GM04503 (cell line): ENCODE measurements at places on chromosomes 7 and 10.

DNA sequence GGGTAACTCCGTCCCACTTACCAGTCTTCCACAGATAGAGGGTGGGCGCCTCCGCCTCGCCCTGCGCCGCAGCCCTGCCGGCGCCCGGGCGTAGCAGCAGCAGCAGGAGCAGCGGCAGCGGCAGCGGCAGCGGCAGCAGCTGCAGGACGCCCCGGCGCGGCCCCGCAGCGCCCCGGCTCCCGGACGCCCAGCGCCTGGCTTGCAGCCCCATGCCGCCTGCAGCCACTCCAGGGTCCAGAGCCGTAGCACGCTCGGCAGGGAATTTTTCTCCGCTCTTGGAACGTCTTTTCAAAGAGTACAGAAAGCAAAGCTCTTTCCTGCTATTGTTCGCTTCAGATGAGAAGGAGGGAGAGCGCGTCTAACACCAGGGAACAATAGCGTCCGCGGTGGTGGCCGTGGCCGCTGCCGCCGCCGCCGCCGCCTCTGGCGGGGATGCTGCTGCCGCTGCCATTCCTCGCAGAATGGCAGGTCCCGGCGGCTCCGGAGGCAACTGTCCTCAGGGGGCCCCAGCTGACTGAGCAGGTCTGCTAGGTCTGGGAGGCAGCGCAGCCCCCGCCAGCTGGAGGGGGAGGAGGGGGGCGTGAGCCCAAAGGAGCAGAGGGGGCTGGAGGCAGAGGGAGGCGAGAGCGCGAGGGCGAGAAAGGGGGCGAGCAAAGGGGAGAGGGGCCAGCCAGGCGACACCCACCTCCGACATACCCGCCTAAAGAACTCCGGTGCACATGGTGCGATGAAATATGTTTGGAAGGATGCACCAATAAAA lies at the start of gene THSD7A:
TSS of gene THSD7A (minus strand) at position 463 of the 760 bp plus-strand sequence. CDS start at position 211, 252 bp downstream.
- DNase-seq = no peak

DNA sequence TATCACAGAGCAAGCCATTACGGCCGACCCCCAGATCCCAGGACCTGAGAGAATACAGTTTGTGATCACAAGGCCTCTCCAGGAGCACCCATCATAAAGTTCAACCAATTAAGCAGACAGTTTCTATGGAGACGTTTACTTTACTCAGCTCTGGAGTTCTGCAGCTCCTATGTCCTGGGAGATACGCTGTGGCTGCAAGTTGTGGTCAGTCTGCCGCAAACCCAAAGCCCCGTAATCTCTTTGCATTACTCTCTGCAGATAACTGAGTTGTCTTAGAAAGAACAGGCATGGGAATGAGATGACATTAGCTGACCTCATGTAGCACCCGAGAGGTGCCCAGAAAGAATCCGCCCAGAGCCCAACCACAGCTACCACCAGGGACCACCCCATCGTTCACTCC lies 305.1 kb downstream of the FGFR2 start:
- DNase-seq = no peak

GRCh38 chr7:116443646-116444045 lies 55.9 kb upstream of the CAV2 start:
- no peak for DNase-seq

DNA sequence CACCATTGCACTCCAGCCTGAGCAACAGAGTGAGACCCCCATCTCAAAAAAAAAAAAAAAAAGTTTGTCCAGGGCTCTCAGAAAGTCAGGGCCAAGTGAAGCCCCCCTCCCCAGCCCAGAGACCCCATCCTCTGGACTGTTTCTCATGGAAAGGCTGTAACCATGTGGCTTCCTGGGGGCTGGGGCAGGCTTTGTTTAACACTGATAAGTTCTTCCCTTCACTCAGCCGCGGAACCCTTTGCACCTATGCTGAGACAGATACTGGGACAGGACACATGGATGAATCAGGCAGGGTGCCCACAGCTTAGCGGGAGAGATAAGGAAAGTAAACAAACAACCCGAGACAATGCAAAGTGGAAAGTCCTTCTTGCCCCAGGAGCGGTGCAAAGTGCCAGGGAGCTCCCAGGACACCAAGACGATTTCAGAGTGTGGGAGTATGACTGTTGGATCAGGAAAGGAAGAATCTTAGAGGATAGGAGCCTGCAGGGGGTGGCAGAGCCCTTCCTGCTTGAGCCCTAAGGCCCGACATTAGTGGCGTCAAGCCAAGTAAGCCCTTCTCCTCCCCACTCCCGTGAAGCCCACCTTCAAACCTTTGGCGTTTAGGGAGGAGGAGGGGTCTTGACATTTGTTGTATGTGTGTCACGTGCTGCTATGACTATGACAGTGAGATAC lies 11.6 kb downstream of the MLXIPL start:
- DNase-seq = no peak

DNA sequence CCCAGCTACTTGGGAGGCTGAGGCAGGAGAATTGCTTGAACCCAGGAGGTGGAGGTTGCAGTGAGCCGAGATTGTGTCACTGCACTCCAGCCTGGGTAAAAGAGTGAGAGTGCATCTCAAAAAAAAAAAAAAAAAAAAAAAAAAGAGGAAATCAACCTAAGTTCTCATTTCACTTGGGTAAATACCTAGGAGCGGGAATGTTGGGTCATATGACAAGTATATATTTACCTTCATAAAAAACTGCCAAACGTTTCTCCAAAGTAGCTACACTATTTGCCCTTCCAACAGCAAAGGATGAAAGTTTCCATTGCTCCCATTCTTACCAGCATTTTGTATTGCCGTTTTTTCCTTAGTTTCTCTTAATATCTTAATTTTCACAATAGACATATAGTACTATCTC lies 9.8 kb downstream of the P4HA1 start:
- DNase-seq = no peak

GRCh38 chr10:93947055-93947454 lies 46.7 kb upstream of the PLCE1 start:
- DNase-seq = peak; percentile 19

DNA sequence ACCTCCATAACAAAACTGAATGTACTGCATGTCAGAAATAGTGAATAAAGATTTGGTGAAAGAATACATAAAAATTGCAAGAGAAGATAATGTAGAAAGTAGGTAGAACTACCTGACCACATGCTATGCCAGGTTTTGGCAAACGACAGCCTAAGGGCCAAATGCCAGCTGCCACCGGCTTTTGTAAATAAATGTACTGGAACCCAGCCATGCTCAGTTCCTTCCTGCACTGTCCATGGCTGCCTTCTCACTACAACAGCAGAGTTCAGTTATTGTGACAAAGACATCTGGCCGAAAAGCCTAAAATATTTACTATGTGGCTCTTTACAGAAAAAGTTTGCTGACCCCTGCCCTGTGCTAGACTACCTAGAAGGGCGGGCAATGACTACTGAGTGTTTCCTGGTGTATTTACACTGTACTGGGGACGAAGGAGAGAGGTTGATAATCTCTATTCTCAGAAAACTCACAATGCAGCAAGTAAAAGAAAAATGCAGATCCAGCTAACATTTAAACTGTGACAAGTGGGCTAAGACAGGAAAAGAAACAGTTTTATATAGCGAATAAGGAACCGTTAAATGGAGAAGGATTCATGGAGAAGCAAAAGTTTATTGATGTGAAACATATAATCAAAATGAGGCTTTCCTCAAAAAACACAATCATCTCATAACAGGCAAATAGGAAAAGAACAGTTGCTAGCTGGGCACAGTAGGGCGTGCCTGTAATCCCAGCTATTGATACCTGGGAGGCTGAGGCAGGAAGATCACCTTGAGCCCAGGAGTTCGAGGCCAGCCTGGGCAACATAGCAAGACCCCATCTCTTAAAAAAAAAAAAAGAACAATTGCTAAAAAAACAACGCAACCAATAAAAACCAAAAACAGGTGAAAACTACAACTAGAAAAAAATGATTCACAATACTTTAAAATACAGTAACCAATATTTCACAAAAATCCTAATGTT lies 13.7 kb downstream of the KIN start:
- no peak for DNase-seq
